Muscle of leg (tissue), 16 donors: ENCODE measurements at places on chromosomes 2 and 18.

GRCh38 chr18:74820160-74820780 lies 222.6 kb downstream of the ZNF407 start:
- DNase-seq, result no peak

DNA sequence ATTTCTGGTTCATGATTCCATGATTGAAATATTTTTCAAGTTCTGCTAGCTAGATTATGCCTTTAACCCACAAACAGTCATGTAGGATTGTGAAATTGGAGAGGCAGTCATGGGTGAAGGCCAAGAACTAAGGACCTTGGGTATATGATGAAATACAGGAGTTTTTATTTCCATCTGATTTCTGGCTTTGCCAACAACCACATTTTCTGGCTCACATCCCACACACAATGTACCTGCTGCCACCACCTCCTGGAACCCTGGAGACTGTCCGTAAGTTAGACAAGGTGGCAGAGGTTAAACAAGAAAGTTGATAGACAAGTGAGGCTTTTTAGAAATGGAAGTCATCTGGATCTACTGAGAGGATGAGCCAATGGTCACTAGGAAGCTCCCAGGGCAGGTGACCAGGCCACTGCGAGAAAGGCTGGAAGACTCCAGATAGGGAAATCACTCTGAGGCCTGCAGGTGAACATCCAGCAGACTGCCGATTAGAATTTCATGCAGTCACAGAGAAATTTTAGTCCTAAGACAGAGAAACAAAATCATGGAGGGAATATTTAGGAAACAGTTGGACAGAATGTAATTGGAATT lies 402.0 kb downstream of the ALK start:
- no peak for DNase-seq

DNA sequence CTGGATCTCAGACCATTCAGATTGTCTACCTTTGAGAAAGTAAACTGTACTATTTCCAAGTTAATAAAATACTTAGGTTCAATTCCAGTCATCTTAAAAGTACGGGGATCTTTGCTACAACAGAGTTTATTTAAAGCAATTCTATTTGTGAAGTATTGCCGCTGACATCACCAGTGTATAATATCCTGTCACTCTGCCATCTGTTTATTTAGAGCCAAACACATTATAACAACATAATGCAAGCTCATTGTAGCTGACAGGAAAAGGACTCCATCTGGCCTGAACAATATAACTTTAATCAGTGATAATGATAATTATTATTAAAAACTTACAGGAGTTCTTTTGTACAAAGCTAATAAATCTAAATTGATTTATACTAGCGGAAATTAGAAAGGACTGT lies 786.8 kb downstream of the ERBB4 start:
- peak; percentile 64 for DNase-seq

- DNase-seq, result no peak
Measured at GRCh38 chr18:42514512-42514911, 559.5 kb downstream of the PIK3C3 start.

- peak; percentile 85 for DNase-seq
Measured at GRCh38 chr2:150997702-150998440, 263.8 kb downstream of the RBM43 start.

DNA sequence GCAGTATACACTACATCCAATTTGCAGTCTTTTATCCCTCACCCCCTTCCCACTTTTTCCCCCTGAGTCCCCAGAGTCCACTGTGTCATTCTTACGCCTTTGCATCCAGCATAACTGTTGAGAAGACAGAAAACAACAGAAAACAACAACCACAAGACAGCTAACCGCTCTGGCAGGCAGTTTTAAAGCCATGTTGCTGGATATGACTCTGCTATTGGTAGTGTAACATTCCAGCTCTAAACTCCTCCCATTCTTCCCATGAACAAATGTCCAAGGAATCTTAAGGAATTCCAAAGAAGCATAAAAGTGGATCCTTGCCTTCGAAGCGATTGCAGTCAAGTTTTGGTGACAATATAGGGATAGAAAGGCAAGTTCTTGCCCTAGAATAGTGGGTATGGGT lies 599.1 kb downstream of the NYAP2 start:
- DNase-seq, result no peak

DNA sequence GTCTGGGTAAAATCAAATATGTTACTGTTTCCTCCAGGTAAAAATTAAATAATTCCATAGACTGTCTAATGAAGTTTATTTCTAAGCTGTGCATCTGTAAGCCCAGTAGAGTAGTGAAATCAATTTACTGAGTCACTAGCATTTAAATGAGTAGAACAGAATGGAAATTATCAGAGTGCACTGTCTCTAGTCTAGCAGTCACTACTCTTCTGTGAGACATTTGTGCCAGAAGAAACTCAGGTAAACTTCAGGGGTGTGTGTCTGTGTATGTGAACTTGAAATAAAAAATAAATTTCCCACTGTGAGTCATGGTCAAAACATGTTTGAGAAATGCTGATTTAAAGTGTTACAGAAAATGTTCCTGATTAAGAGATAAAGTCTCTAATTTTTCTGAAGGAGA lies 146.4 kb downstream of the RIF1 start:
- DNase-seq, result peak; percentile 32
